NCI-H2029 (cell line): ENCODE measurements at places on chromosomes 11 and 22.

- DNase-seq: no peak
Measured at GRCh38 chr22:47011131-47011858, 248.8 kb downstream of the TBC1D22A start.

DNA sequence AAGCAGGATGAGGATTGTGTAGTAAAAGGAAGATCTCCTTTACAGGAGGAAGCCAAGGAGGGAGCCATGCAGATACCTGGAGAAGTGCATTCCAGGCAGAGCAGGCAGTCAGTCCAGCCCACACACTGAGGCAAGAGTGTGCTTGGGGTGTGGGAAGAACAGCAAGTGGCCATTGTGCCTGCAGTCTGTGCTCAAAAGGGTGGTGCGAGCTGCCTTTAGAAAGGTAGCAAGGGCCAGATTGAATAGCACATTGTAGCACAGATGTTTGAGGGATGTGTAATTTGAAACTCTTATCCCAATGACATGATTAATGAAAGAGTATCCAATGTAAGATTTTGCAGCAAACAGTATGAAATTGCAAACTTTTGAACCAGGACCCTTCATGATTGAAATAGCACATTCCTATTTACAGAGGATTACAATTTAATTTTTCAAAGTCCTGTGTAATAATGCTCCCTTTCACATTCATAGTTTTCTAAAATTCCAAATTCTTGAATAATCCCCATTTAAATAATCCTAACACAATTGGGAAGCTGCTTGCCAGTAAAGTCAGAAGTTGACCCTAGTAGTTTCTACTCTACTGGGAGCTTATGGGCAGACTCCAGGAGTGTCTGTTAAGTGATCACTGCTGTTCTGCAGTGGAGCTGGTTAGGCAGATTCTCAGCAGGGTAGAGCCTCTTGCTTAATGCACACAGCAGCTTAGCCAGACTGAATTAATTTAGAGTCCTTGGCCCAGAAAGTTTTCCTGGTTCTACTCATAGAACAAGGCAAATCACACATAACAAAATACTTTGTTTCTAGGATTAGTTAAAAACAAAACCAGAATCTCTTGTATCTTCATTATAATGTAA lies 78.1 kb downstream of the CYB5R2 start:
- DNase-seq: no peak

- DNase-seq: no peak
Measured at GRCh38 chr22:31218565-31219262, 6.6 kb downstream of the LIMK2 start.

GRCh38 chr11:129861702-129862522 lies 33.5 kb downstream of the NFRKB start:
- DNase-seq: no peak

DNA sequence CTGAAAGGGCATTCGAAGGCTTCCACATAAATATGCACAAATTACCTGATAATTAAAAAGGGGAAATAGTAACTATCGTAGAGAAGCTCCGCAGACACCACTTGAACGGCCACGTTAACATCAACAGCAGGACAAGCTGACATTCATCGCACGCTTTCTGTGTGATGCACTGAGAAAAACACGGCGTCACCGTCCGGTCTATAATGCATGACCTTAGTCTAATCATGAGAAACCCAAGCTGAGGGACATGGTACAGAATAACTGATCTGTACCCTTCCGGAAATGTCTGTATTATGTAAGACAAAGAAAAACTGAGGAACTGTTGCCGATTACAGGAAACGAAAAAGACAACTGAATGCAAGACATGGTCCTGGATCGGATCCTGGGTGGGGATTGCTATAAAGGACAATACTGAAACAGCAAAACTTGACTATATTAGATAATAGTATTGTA lies 678 bp upstream of the RANGAP1 start:
- peak; percentile 41 for DNase-seq

- DNase-seq: no peak
Measured at GRCh38 chr11:84430661-84431060, 1144.5 kb upstream of the CCDC90B start.

GRCh38 chr22:44818727-44819126 lies 66.4 kb downstream of the ARHGAP8 start:
- DNase-seq: no peak

GRCh38 chr11:44241851-44242250 lies 68.1 kb downstream of the ALX4 start:
- no peak for DNase-seq

- no peak for DNase-seq
Measured at GRCh38 chr11:15668718-15669117, 554.0 kb downstream of the INSC start.

DNA sequence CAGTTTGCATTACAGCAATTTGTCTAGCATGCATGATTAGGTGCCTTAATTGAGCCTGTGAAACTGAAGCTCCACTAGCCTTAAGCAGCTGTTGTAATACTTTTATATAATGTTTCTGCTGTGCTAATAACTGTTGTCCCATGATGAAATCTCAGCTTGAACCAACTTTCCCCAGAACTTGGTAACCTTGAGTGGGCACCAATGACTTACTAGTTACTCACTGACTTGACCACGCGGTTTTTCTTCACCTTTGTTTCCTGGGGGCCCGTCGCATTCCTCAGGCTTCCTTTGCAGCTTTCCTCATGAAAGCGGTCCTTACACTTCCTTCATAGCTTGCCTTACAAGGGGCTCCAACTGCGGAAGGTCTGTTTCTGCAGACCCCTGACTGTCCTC lies 11.2 kb upstream of the GLYATL1 start:
- peak; percentile 43 for DNase-seq

- DNase-seq: no peak
Measured at GRCh38 chr22:45510376-45511232, 7.9 kb downstream of the FBLN1 start.

DNA sequence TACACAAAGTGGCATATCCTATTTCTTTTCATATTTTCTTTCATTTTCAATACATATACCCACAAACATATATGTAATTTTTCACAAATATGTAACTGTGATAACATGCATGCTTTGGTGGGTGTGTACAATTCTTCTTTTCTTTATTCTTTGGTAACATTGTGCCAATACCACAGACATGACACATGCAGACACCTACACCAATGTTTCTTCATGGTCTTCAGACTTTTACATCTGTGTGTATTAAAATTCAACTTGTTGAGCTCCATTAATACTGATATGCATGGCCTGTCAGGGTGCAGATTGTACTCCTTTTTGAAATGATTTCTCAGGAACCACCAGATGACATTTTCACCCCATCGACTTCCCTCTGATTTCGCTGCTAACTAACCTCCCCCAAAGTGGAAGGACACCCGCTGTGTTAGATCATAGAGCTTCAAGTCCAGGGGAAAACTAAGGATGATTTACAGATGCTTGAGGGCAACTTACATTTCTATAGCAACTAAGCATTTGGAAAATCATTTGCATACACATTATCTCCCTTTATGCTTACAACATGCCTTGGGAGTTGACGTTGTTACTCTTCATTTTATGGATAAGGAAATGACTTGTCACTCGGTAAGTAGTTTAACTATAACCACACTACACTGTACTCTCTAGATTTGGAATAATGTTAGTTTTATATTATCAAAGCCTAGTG lies 10.5 kb upstream of the PANX3 start:
- DNase-seq: no peak

DNA sequence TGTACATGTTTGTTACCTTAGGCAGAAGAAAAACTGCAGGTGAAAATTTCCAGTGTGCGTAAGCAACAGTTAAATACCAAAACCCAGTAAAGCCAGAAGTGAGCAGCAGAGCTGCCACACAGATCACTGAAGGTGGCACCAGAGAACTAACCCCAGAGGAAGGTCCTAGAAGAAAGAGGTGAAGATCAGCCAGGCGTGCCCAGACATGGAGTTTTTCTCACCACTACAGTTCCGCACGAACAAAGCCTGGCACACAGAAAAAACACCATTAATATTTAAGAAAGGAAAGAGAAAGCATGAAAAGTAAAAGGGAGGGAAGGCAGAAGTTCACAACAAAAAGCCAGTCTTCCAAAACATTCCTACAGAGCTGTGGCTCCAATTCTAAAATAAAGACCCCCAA lies 60.7 kb downstream of the STK33 start:
- no peak for DNase-seq

GRCh38 chr11:128696941-128697340 lies 3.1 kb downstream of the FLI1 start:
- DNase-seq: no peak

DNA sequence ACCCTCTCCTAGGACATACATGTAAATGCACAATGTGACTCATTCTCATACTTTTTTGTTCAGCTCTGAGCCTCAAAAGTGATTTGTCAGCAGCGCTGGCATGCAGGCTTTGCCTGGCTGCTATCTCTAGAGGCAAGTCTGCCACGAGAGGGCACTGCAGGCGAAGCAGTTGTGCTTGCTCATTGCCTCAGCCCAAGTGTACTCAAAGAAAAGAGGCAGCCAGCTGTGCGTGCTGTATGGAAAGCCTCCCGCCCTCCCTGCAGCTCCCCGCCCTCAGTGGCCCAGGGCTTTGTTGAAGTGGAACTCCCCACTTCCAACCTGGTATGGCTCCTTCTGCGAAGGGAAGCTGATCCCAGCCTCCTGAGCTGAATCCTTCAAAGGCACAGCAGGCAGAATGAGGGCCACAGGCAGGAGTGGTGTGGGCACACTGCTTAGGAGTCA lies 16.3 kb downstream of the SDHAF2 start:
- DNase-seq: peak; percentile 83

GRCh38 chr11:77074205-77074604 lies 7.4 kb downstream of the CAPN5 start:
- no peak for DNase-seq

GRCh38 chr11:6022956-6023355 lies 7.6 kb downstream of the OR56A1 start:
- DNase-seq: no peak
